ENCODE measurements at places on chromosomes 1 and 21. TPM values are rescaled to one million over a fixed set of nuclear protein-coding genes. Genes with fewer than 3 reads are reported as not detected.
A peak's percentile ranks its signal among the peaks of the same experiment; 100 is the strongest.

DNA sequence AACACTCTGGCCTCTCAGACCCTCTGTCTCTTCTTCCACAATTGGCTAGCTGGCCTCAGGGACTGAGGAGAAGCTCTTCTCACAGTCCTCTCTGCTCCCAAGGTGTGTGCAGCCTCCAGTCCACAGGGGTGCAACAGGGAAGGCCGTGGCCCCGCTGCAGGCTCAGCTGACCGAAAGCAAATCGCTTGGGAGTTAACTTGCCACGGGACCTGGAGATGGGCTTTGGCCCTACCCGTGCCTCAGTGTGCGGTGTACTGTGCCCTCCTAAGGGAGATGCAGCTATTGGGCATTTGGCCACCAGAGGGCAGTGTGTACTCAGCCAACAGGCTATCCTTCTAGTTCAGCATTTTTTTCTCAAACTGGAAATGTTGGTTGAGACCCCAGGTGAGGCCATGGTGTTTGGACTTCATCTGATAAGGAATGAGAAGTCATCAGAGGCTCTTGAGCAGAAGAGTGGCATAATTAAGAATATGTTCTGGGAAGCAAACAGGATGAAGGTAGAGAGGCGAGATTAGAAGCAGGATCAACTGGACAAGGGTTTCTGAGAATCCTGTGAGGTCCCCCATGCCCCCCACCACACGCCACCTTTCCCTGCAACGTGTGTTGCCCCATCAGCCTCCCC lies 42.5 kb upstream of the TMEM125 start:
- peak; percentile 70 for DNase-seq

SLAMF9 gene
- not detected for polyA plus RNA-seq

GNB1 gene
- polyA plus RNA-seq = 45.9 TPM

TFF3 gene
- polyA plus RNA-seq = not detected

DNA sequence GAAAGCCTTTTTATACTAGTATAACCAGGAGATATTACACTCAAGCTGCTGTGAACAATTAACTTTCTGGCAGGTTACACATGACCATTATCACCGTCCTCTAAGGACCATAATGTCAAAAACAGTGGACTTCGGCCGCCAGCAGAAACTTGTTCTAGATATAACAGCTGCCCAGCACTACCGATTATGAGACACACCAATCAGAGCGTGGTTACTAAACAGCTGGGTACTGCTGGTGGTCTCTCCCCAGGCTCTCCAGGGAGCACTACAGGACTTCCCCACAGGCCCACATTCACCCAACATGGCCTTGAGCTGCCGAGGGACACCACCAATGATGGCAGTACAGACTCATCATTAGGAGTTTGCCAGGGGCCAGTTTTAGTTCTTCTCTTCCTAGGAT lies 57.9 kb upstream of the CTBS start:
- no peak for DNase-seq

DNA sequence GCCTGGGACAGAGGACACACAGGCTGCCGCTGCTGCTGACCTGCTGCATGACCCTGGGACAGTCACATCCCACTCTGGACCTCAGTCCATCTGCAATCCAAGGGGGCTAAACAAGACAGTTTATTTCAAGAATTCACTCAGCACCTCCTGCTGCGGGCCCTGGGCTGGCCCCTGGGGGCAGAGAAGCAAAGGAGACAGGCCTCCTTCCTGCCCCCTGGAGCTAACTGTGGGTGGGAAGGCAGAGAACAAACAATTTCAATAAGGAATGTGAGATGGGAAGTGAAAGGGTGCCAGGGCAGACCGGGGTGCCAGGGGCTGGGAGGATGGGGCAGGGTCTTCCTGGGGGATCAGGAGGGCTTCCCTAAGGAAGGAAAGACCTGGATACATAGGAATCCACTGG lies 60.0 kb downstream of the TAS1R2 start:
- DNase-seq = no peak

- no peak for DNase-seq
These were observed 21.8 kb upstream of the SDHB start for GRCh38 chr1:17075470-17076255.

FCRLA gene
- polyA plus RNA-seq = 0.95 TPM

All from naive thymus-derived CD8-positive, alpha-beta T cell (primary cell).